ENCODE measurements at places on chromosomes 12 and 14.

- DNase-seq = no peak
Measured at GRCh38 chr14:75661499-75661814, 411 bp downstream of the TTLL5 start.

DNA sequence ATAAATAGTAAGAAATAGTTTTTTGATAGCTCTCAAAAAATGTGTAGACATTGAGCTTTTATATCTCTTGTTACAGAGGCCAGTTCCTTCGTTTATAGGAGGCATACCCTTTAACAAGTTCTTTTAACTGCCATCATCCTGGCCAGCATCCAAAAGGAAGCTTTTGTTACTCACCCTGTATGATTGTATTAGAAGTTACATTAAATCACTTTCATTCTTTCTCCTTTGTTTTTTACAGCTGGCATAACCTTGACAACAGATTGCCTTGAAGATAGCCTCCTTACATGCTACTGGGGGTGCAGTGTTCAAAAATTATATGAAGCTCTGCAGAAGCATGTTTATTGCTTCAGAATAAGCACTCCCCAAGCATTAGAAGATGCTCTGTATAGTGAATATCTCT is 20.1 kb downstream of the CGRRF1 start:
- no peak for DNase-seq

GRCh38 chr12:106974511-106974910 is 12.4 kb downstream of the MTERF2 start:
- no peak for DNase-seq

GRCh38 chr14:40727107-40727506 is 879.6 kb upstream of the LRFN5 start:
- no peak for DNase-seq

- peak; percentile 47 for DNase-seq
Measured at GRCh38 chr12:130838284-130838950, 633 bp downstream of the STX2 start.

DNA sequence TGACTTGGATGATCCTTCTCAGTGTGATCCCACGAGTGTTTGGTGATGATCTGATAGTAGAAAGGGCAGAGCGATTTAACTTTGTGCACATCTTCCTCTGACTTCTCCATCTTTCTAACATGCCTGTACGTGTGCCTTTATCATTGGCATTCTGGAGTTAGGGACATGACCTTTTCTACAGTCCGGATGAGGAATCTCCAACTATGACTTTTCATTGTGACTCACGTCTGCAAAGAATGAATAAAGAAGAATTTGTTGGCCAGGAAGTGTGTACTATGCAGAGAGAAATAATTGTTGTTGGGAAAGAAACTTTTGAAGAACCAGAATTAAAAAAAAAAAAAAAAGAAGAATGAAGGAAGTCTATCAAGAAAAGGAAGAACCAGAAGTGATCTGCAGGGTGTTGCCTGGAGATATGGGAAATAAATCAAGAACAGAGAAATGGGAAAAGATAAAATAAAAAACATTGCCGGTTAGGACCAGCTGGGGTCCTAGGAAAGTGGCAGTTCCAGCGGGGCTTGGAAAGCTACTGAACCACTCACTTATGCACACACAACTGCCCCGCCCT is 25.3 kb downstream of the PPFIBP1 start:
- DNase-seq = no peak

DNA sequence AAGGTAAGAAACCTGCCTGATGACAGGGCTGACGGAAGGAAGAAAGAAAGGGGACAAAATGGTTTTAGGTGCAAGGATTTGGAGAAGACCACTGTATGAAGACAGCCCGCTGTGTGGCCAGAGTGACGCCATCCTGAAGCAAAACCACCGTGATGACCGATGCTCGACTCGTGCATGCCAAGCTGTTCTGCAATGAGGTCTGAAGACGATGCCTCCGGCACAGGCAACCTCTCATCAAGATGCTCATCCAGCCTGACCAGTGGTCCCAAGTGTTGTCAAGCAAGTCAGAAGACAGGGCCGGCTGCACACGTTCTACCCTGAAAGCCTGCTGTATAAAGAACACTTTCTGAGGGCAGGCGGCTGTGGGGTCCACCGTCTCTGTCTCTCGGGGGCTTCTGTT is 34.8 kb downstream of the STX2 start:
- DNase-seq = no peak

GRCh38 chr14:26935733-26936132 is 337.9 kb upstream of the NOVA1 start:
- DNase-seq = no peak
